Stimulated activated CD4-positive, alpha-beta T cell treated with anti-CD3 and anti-CD28 coated beads, Interleukin-1b, Interleukin-23, amount 100 ng/mL, for 1 hour (primary cell): ENCODE measurements at places on chromosomes 5 and 9.

DNA sequence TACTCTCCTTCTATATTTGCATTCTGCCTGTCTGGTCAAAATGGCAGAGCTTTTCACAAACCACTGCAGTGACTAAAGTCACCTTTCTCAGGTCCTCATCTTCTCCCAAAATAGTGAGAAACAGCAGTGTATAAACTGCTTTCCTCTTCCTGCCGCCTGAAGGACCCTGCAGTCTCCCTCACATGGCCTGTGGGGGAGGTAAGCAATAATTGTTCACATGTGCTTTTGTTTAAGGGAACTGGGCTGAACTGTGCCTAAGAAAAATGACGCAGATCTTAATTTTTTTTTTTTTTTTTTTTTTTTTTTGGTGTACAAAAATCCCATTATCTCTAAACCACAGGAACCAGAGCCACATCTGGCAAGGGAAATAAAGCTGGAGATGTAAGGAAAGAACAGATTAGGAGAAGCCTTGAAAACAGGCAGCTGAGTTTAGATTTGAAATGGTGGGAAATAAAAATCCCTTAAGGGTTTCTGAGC is 131.7 kb upstream of the VLDLR start:
- DNase-seq: no peak

- DNase-seq: no peak
Measured at GRCh38 chr5:78113689-78114264, 180.7 kb downstream of the AP3B1 start.

- DNase-seq: no peak
Measured at GRCh38 chr5:108382784-108383330, 959 bp upstream of the FBXL17 start.

- no peak for DNase-seq
Measured at GRCh38 chr5:155943516-155944407, 383.2 kb upstream of the SGCD start.

DNA sequence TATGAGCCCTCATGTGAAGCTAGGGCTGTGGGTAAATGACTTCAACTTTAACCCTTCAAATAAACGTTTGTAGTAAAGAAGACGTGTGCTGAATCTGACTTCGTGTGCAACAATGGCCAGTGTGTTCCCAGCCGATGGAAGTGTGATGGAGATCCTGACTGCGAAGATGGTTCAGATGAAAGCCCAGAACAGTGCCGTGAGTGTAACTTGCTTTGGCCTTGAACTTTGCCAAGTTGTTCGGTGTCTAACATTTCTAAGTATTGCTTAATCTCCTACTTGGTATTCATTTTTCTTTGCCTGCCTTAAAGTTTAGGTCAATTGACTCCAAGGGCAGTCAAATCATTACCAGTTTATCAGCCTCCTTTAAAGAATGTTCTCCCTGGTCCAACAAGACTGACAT is 18.2 kb downstream of the VLDLR start:
- DNase-seq: no peak

GRCh38 chr5:6950860-6951259 is 237.6 kb downstream of the TENT4A start:
- DNase-seq: no peak

GRCh38 chr9:129401623-129402370 is 219.1 kb downstream of the C9orf50 start:
- no peak for DNase-seq

DNA sequence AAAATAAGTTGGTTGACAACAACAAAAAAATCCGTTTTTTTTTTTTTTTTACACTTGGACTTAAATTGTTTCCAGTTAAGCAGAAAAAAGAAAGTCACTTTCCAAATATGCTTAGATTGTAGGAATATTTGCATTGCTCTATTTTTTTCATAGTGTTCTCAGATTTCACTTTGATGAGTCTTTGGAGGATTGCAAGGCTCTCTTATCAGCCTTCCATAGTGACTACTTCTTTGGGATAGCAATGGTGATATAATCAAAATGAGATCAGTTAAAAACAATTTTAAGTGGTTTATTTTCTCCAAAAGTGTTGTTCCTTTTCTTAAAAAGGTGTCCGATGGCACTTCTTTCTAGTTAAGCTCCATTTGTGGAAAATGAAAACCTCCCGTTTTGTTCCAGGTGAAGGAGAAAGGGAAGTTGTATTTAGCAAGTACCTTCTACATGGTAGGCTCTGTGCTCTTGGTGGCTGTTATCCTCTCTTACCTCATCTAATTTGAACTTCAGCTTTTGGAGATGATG is 3.9 kb downstream of the RASGRF2 start:
- no peak for DNase-seq

GRCh38 chr9:125200216-125201047 is at the start of gene RABEPK:
TSS of gene RABEPK (plus strand) at chr9:125200542. CDS start at chr9:125203014, 2,472 bp downstream.
- DNase-seq: peak; percentile 94

DNA sequence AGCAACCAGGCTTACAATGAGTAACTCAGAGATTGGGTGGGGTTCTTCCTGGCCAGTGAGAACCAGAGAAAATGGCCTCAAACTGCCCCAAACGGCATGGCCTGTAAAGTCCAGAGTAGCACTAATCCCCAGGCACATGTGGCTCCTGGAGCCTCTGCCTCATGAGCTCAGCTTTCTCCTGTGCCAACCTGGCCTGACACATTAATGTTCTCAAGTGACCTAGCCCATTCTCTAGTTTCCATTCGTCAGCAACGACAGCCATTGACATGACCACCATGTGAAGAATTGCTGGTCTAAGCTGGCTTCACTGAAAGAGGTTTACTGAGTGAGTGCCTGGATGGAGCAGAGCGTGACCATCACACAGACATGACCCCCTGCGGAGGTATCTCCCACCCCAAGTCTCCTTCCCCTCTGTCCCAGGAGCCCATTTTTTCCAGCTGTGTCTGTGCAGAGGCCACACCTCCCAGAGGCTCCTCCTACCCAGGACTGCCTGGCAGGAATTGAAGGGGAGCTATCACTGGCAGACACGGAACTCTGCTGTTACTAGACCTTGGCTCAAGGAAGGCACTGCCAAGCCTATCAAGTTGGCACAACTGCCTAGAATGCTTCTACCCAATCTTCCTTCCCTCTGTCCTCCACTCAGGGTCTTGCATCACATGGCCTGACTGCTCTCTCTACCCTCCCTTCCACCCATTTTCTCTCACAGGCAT is 59.0 kb upstream of the BOD1 start:
- DNase-seq: no peak

DNA sequence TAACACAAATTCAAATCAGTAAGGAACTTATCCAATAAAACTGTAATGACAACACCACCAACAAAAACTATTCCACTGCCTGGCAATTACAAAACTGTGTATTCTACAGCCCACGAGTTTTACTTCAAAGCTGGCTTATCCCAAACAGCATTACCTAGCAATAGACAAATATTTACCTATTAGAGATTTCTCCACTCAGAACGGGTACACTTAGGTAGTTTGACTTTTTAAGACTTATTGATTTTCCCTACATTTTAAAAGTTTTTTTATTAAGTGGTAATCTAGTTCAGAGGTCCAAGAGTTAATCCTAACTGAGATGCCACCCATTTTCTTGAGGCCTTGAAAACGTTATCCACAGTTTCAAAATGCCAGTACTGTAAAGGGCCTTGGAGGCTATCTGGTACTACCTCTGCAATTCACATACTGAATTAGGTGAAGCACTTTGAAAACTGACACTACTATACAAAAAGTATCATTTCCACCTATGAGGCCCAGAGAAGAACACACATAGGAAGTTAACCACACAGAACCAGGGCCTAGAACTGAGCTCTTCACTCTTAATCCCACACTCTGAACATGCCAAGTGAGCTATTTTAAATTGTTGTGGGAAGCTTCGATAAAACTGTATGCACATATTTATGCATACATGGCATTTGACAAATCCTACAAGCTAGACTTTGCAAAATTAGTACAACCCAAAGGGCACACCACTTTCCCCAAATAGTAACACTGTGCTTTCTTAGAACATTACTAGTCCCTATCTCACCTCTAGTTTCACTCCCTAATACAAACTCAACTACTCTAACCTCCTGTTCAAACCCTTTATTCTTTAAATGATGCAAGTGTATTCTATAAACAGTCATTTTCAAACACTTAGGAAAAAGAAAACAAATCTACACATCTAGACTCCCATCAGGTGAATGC is 2.1 kb downstream of the NADK2 start:
- no peak for DNase-seq

DNA sequence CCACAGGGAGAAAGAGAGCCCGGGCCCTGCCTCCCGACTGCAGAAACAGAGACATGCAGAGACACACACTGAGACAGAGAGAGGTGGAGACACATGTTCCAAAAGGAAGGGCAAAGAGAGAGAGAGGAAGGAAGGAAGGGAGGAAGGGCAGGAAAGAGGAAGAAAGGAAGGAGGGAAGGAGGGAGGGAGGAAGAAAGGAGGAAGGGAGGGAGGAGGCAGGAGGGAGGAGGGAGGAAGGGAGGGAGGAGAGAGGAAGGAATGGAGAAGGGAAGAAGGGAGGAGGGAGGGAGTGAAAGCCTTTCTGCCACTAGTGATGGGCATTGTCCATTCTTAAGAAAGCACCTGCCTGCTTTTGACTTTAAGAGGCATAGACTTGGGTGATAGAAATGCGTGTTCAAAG is 31.8 kb upstream of the FIBCD1 start:
- DNase-seq: no peak

DNA sequence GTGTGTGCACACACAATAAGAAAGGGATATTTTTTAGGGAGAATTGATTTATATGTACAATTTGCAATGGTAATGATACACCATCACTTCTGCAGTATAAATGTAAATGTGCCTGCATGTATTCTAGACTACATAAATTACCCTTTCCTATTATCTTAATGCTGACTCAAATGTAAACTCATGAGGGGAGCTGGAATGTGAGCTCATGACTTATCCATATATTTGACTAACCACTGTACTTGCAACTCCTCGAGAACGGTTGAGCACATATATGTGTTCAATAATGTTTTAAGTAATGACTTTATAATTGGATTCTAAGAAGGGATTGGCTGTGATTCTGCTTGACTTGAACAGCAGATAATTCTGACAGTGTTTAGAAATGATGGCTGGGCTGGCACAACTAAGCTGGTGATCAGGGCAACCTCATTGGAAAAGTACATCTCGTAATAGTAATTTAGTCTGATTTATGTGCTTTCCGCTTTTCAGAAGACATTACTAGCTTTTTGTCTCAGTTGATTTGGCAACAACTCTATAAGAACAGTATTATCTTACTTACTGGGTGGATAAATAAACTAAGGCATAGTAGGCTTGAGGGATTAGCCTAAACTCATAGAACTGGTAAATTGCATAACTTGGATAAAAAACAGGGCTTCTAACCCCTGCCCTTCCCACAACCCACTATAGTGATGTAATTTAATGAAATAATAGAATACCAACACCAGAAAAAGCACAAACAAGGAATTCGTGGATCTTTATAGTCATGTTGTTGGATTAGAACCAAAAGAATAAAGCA is 130.2 kb upstream of the SPEF2 start:
- no peak for DNase-seq

DNA sequence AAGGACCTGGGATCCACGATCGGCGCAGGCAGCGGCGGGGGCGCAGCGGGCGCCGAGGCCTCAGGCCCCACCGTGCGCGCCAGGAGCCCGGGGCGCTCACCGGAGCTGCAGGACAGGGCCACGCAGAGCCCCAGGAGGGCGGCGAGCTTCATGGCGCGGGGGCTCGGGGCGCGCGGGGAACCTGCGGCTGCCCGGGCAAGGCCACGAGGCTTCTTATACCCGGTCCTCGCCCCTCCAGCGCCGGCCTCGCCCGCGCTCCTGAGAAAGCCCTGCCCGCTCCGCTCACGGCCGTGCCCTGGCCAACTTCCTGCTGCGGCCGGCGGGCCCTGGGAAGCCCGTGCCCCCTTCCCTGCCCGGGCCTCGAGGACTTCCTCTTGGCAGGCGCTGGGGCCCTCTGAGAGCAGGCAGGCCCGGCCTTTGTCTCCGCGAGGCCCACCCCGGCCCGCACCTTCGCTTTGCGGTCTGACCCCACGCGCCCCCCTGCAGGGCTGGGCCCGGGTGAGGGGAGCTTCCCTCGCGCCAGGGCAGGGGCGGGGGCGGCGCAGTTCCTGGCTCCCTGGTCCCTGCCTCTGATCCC is at the start of gene SCGB3A1:
SCGB3A1 (minus strand) TSS at position 189 of the 577 bp plus-strand sequence; CDS start at position 152, 37 bp downstream.
- no peak for DNase-seq

GRCh38 chr9:32072570-32072969 is 311.9 kb upstream of the ACO1 start:
- DNase-seq: no peak

DNA sequence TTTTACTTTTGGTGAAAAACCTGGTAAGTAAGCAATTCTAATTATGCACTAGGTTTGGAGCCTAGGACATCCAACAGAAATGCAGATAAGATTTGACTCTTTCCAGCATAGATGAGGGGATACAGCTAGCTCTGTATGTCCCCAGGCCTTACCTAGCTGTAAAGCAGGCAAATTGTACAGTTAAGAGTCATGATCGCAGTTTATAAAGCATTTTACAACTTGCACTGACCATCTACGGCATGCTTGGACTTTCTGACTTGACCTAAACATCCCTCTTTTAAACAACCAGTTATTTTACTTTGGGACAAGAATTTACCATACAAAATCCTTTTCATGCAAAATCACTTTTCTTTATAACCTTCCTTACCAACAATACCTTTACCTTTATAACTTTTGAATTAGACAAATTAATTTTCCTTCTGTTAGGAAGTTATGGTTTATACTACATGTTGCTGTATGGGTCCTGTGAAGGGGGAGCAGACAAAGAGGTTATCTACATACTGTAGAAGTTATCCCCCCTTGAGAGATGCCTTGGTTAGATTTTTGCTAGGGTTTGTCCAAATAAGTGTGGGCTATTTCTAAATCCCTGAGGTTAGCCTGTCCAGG is 36.8 kb downstream of the FGD3 start:
- no peak for DNase-seq

GRCh38 chr5:56460681-56461191 is 227.6 kb upstream of the ANKRD55 start:
- DNase-seq: no peak

GRCh38 chr5:163502521-163502920 is 2.9 kb upstream of the MAT2B start:
- no peak for DNase-seq

GRCh38 chr5:135356522-135357318 is 42.3 kb downstream of the MACROH2A1 start:
- no peak for DNase-seq

DNA sequence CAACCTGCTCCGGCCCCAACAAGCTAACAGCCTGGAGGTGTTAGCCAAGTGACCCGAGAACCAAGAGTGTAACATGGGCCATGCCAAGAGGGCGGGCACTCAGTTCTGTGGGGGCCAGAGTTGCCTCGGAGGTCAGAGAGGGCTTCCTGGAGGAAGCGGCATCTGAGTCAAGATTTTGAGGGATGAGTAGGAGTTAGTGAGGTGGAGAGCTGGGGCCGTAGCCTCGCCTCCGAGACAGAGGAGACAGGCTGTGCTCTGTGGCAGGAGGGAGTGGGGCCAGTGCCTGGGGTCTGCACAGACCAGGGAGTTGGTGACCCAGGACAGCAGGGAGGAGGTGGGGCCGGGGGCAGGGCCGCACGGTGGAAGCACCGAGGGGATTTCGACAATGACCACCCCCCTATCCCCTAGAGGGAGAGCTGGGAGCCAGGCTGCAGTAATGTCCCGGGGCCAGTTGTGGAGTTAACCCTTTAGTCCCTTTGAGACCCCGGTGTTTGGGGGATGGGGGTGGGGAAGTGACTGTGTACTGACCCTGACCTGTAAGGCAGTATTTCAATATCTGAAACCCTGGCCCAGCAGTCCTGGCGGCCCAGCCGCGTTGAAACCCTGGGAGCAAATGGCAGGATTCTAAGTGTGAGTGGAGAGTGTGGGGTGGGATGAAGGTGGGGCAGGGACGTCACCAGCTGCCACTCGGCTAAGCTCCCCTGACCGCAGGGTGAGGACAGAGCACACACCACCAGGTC is 148.7 kb upstream of the COL5A1 start:
- no peak for DNase-seq

GRCh38 chr5:41433552-41434181 is 76.7 kb downstream of the PLCXD3 start:
- DNase-seq: no peak
